ENCODE measurements at places on chromosomes 13 and 19.

- DNase-seq = peak; percentile 10
- no peak overlapping the region for H3K4me3 ChIP-seq
- peak overlapping the region; percentile 53 for H3K27ac ChIP-seq
- no peaks in the 10 kb centered on the region for H3K36me3 ChIP-seq
Measured at GRCh38 chr13:80083081-80083852, 257.7 kb downstream of the SPRY2 start.

DNA sequence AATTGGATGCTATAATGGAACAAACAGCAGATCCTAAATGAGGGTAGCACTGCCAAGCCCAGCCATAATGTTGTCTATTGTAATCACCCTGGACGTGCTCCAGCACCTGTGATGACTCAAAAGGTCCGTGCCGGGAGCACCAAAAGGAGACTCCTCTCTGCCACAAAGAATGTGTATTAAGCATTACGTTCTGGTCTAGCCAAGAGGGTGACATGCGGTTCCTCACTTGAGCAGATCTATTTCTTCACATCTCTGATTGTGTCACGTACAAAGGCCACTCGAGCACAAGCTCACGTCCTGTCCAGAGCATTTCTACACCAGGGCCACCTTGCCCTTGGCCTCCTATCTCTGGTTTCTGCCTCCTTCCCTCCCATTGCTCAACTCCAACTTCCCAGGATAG lies 219.9 kb upstream of the IRS2 start:
- DNase-seq = no peak
- H3K4me3 ChIP-seq = no peak overlapping the region
- H3K27me3 ChIP-seq = no peaks in the 10 kb centered on the region
- H3K36me3 ChIP-seq = no peaks in the 10 kb centered on the region

DNA sequence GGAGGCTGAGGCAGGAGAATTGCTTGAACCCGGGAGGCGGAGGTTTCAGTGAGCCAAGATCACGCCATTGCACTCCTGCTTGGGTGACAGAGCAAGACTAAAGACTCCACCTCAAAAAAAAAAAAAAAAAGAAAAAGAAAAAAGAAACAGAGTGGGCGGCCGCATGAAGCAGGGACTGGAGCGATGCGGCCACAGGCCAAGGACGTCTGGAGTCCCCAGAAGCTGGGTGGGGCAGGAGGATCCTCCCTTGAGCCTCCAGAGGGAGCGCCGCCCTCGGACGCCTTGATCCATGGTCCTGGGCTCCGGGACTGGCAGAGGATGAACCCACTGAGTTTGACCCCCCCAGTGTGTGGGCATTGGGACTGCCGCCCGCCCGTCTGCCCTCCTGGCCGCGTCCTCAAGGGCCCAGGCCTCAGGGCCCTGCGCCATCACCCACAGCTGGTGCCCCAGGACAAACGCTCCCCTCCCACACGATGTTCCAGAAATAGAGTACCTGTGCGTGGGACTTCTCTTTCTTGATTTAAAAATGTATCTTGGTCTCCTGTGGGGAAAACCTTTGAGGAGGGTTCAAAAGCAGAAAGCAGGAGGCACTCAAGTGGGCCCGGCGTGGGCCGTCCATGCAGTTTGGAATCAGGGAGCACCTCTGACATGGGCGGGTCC lies 15.5 kb downstream of the BTBD2 start:
- H3K27me3 ChIP-seq = no peaks in the 10 kb centered on the region
- H3K4me3 ChIP-seq = no peak overlapping the region
- no peak for DNase-seq
- no peaks in the 10 kb centered on the region for H3K4me1 ChIP-seq
- no peak overlapping the region for H3K27ac ChIP-seq

DNA sequence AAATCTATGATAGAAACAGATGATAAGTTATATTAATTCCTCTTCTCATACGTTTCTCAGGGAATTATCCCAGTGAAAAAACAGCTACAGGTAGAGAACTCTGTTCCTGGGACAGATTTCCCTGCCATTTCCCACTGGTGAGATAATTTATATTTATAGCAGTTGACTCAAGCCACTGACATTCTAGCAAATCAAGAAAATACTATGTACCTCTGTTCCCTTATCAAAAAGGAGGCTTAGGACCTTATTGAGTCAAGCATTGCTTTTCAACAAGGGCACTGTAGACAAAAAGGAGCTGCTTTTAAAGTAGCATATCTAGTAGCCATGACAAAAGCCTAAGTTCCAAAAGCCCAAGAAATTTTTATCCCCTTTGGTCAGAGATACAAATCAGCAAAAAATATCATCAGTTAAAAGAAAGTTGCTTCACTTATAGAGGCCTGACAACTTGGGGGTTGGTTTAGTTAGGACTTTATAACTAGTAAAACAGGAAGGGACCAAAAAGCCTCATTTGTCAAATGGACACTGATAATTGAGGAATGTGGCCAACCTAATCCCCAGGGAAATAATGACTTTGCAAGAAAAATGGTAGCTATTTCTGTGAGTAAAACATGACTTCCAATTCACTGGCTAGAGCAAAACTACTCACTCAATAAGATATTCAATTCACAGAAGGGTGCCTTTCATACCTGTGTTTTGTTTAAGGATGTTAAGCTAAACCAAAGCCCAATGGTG lies 652.5 kb downstream of the SLITRK1 start:
- H3K4me3 ChIP-seq = no peak overlapping the region
- H3K27ac ChIP-seq = no peak overlapping the region
- H3K36me3 ChIP-seq = no peaks in the 10 kb centered on the region
- no peaks in the 10 kb centered on the region for H3K4me1 ChIP-seq
- no peaks in the 10 kb centered on the region for H3K27me3 ChIP-seq

GRCh38 chr13:102792396-102792795 lies 6.4 kb downstream of the POGLUT2 start:
- peaks cover 25% of the 10 kb centered on the region for H3K36me3 ChIP-seq
- no peaks in the 10 kb centered on the region for H3K27me3 ChIP-seq
- H3K4me3 ChIP-seq = no peak overlapping the region
- no peak for DNase-seq
- H3K27ac ChIP-seq = no peak overlapping the region
- peaks cover 2% of the 10 kb centered on the region for H3K4me1 ChIP-seq

DNA sequence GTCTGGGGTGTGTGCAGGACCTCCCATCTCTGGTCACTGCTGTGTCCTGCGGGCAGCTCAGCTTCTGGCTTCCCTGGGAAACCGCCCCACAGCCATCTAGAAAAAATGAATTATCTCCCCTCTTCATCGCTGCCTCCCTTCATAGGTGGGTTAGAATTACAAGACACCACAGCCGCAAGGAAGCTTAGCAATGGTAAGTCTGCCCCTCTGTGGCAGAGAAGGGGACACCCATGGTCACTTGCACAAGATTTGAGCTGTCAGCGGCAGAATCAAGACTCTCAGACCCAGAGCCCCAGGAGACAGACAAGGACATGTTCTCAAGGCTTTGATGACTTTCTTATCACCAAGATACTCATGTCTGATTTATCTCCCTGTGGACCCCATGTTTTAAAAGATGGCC lies 110.8 kb upstream of the PABPC3 start:
- no peak overlapping the region for H3K4me3 ChIP-seq
- no peak overlapping the region for H3K27ac ChIP-seq
- no peaks in the 10 kb centered on the region for H3K27me3 ChIP-seq
- no peak for DNase-seq

DNA sequence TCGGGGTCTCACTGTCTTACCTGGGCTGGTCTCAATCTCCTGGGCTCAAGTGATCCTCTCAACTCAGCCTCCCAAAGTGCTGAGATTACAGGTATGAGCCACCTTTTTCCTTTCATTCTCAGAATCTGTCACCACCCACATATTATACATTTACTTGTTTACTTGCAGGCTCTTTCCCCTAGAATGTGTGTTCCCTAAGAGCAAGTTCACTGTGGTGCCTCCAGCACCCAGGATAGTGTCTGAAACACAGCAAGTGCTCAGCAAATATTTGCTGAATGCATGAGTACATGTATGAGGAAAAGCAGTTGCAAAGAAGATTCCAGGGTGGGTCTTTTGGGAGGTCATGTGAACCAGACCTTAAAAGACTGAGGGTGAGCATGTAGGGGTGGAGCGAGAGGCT lies 96.8 kb downstream of the RGCC start:
- no peak overlapping the region for H3K4me3 ChIP-seq
- no peaks in the 10 kb centered on the region for H3K36me3 ChIP-seq
- H3K27ac ChIP-seq = no peak overlapping the region
- H3K27me3 ChIP-seq = no peaks in the 10 kb centered on the region
- no peak for DNase-seq
